CD4-positive, CD25-positive, alpha-beta regulatory T cell (primary cell): ENCODE measurements at places on chromosomes 11 and 22. TPM values are rescaled to one million over a fixed set of nuclear protein-coding genes. Genes with fewer than 3 reads are reported as not detected.

DNA sequence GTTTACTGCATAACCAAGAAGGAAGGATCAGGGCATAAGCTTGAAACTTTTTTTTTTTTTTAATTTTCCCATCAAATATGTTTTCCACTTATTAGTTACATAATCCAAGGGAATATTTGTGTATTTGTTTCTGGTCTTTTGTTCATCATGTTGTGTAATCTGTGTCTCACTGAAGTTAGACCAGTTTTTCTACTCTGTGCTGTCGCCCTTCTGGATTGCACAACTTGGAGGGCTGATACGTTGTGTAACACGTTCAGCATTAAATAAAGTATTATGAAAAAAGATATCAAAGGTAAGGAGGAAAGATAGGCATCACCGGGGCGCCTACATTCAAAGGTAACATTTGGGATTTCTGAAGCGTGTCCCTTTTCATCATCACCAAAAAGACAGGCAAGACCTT, 3.3 kb upstream of the E2F8 start:
- no peak for DNase-seq

- no peak for DNase-seq
Measured at GRCh38 chr11:117796872-117797529, at the start of gene DSCAML1. Gene DSCAML1, minus strand, starts transcription at chr11:117797216. Its CDS starts 137 bp downstream, at chr11:117797079.

- DNase-seq = no peak
Measured at GRCh38 chr11:72002841-72003775, 4.4 kb downstream of the IL18BP start.

DNA sequence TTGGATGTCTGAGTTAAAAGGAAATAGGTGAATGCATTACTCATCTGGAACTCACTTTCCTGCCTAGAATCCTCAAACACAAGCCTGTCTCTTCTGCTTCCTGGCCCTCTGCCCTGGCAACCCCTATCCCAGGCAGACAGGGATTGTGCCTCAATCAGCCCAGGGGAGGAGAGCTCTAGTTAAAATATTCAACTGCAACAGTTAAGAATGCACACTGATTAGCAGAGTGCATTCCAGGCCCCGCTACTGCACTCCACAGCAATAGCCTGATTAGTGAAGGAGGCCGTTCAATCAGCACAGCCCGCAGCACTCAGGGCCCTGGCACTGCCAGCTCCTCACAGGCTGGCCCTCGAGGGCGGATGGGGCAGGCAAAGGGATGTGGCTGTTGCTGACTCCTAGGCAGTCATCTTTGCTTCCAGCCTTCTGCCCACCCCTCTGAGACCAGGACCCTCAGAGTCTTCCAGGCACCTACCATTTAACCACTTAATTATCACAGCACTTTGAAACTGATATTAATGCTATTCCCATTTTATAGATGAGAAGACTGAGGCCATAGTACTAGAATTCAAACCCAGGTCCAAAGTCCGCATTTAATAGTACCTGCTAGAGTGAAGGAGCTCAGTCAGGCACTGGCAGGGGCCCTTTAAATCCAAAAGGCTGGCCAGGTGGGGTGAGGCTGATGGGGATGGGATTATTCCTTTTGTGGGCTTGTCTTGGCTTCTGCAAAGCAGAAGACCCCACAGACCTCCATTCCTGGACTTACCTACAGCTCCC, 435.3 kb downstream of the SOX6 start:
- DNase-seq = no peak

DNA sequence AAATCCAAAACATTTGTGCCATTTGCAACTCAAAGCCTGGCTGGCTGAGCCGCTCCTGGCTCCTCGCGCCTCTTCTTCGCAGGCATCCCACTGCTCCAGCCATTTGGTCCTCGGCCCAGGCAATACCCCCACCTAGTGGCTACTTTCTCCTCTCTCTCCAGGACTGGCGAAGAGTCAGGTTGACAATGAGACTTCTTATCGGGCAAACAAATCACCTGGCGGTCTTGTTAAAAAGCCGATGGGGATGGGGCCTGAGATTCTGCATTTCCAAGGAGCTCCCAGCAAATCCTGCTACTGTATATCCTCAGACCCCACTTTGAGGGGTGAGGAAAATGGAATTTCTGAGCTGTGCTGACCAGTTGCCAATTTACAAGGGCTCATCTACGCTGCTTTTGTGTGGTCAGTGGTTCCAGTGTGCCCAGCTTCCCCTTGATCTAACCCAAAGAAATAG, 89.0 kb downstream of the ISX start:
- DNase-seq = no peak

GRCh38 chr22:42336527-42337227, 66.2 kb upstream of the TCF20 start:
- DNase-seq = no peak

DNA sequence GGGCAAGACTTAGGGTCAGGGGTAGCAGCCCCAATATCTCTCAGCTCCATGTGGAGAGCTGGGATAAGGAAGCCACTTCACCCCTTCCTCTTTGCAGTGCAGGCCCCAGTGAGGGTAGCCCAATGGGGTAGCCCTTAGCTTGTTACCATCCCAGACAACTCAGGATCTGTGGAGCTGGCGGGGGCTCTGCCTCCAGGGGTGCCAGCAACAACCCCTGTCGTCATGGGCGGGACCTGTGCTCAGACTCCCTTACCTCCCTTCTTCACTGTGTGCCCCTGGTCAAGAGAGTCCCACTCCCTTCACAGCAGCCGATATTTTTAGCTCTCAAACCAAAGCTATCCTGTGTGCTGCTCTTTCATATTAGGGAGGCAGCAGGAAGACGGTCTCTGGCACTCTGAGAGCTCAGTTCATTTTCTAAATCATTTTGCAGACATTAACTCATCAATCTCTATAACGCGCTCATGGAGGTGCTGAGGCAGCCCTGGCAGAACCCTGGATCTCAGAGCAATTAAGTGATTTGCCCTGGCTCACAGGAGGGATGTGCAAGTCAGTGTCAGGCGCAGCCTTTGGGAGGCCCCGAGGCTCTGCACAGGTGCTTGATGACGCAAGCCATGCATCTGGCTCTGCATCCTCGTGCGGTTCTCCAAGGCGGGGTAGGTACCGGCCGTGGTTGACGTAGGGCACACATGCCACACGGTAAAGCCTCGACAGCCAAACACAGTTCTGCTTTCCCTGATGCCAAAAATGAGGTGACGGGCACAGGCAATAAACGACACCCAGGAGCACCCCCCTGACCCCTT, 357.6 kb downstream of the SHANK2 start:
- no peak for DNase-seq

GRCh38 chr11:102957953-102958352, 2.4 kb upstream of the MMP13 start:
- DNase-seq = no peak

GRCh38 chr11:126337126-126337473, 18.4 kb upstream of the ST3GAL4 start:
- no peak for DNase-seq

- DNase-seq = no peak
Measured at GRCh38 chr11:64364435-64364834, 5.5 kb downstream of the RPS6KA4 start.

DNA sequence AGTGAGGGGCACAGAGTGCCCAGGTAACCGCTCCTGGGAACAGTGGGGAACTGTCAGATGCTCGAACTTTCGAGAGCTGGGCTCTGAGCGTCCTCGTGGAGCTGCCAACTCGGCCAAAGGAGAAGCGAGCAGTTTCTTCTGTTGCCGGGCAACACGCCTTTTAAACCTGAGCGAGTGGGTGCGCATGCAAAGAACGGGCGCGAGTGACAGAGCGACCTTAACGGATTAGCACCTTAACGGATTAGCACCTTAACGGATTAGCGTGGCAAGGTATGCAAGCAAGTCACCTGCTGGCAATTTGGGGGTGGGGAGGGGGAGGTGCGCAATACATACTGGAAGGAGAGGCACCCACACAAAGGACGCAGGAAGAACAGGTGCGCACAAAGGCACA, 61.8 kb upstream of the PRODH start:
- DNase-seq = no peak

DNA sequence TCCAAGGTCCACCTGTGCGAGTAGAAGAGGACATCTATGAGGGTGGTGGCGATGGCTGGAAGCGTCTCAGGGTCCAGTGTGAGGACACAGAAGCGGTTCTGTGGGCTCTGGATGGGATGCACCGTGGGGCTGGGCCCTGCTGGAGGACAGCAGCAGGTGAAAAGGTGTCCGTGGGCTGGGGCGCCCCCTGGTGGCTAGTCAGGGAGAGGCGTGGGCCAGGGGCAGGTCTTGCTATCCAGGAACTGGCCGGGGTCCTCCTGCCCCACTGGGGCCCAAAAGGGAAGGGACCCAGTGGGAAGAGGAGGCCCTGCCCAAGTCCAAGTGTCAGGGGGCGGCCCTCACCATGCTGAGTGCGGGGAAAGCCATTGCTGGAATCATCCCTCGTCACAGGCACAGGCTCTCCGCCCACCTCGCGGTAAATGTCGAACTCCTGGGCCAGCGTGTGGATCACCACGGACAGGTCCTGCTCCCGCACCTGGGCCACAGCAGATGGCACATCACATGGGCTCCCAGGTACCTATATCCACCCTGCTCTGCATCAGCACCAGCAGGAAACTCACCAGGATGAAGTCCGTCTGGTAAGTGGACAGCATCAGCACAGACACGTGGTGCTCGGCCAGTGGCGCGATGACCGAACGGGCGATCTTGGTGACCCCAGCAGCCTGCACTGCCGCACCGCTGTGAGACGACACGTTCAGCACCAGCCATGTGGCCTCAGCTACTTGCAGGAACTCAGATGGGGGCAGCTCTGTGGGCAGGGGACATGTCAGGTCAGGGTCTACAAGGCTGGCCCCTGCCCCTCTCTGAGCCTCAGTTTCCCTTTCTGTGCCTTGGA, 2.3 kb downstream of the CASTOR1 start:
- peak; percentile 83 for DNase-seq

- no peak for DNase-seq
Measured at GRCh38 chr22:40107851-40108378, 69.8 kb upstream of the TNRC6B start.

DNA sequence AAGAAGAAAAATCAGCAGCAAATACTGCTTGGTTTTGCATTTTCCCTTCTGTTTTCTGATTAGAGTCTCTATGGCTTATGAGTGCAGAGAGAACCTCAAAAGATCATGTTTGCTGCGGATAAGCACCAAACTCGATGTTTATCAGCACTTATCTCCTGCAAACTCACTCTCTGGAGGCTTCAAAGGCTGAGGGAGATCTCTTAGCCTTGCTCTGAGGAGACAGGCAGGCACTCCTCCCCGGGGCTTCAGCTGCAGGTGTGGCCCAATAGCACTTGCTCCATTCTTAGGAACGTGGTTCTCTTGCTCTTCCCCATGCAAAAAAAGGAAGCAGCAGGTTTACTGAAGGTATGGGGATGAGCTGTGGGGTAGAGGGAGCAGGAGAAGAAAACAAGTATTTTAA, 45.1 kb downstream of the FLI1 start:
- no peak for DNase-seq

DNA sequence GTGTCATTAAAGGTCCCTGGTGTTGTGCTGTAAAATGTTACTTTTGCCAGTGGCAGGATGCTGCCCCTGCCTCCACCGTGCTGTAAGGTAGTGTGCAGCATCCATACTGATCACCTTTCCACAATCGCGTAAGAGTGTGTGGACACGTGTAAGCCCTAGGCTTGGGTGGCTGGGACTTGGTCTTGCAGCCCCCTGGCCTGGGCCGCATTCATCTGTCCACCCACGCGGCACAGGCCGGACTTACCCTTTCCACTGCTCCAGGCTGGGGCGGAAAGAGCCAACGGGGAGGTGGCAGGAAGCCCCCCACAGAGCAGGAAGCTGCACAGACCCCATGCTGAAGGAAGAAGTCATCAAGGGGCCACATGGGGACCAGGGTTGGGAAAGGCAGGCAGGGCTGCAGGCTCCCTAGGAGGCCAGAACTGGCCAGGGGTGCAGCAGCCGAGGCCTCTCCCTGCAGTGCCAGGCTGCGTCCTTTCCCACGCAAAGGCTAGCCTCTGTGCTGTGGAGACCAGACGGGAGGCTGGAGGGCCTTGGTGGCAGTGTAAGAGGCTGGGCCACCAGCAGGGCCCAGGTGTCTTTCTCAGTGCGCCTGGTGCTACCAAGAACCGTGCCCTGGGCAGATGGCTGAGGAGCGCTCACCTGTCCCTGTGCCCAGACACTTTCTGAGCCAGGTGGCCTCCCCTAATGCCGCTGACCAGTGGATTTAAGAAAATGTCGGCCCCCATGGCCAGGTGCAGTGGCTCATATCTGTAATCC, 11.7 kb upstream of the TMEM191C start:
- no peak for DNase-seq

DNA sequence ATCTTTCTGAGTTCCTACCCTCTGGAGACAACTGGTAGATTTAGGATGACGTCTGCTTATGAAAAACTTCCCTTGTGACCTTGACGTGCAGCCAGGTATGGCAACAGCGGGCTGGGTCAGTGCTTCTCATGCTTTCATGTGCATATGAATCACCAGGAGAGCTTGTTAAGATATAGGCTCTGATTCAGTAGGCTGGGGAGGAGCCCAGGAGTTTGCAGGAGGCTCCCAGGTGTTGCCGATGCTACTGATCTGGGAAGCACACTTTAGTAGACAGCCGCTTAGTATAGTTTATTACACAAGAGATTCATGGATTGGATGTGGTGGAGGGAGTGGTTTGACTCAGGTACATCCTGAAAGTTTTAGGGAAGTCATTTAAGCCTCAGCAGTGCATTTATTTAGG, 23.8 kb downstream of the DIXDC1 start:
- DNase-seq = no peak

- no peak for DNase-seq
Measured at GRCh38 chr11:75795276-75796090, 19.5 kb upstream of the UVRAG start.

MS4A6E gene
- polyA plus RNA-seq = not detected

PANX2 gene
- not detected for polyA plus RNA-seq

MMP10 gene
- polyA plus RNA-seq = not detected

RGL4 gene
- polyA plus RNA-seq = 71.3 TPM

TMPRSS13 gene
- 1.4 TPM for polyA plus RNA-seq

POU2AF2 gene
- polyA plus RNA-seq = not detected

OR10AG1 gene
- not detected for polyA plus RNA-seq

OR8D4 gene
- not detected for polyA plus RNA-seq

SLC22A25 gene
- not detected for polyA plus RNA-seq

CNIH2 gene
- polyA plus RNA-seq = not detected

MLC1 gene
- 0.20 TPM for polyA plus RNA-seq

PHOX2A gene
- polyA plus RNA-seq = not detected

PATE3 gene
- polyA plus RNA-seq = not detected
